ENCODE measurements at places on chromosomes 16 and 17. TPM values are rescaled to one million over a fixed set of nuclear protein-coding genes. Genes with fewer than 3 reads are reported as not detected.

- no peak for DNase-seq
These were observed 72.8 kb downstream of the WIPI1 start for GRCh38 chr17:68384471-68384870.

DNA sequence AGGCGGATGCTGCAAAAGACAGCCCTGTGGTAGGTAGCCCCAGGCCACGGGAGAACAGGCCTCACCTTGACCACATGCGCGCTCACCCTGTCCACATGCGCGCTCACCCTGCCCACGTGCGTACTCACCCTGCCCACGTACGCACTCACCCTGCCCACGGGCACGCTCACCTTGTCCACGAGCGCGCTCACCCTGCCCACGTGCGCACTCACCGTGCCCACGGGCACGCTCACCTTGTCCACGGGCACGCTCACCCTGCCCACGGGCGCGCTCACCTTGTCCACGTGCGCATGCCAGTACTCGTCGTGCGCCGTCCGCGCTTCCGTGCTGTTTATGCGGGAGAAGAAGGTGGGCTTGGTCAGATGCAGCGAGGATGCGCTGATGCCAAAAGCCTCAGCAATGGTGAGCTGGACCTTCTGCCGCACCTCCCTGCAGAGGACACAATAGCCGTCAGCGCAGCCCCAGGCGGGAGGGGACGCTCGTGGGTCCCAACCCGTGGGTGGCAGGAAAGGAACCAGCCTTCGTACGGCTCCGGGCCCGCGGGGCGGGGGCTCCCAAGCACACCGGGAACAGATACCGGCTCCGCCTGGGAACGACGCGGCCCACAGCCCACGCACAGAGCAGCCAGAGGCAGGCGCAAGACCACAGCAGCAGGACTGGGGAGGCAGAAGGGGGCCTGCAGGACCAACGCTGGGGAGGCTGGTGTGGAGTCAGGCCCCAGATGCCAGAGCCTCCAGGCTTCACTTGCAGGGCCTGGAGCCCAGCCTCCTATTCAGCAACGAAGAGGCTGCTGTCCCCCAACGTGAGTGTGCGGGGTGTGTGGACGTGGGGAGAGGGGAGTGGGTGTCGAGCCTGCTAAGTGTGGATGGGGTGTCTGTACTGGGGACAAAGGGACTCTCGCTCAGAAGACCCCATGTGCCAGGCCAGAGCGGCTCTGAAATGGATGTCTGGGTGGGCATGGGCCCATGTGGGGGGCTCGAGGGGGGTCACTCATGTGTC, 14.2 kb upstream of the HEXD start:
- DNase-seq: no peak

DNA sequence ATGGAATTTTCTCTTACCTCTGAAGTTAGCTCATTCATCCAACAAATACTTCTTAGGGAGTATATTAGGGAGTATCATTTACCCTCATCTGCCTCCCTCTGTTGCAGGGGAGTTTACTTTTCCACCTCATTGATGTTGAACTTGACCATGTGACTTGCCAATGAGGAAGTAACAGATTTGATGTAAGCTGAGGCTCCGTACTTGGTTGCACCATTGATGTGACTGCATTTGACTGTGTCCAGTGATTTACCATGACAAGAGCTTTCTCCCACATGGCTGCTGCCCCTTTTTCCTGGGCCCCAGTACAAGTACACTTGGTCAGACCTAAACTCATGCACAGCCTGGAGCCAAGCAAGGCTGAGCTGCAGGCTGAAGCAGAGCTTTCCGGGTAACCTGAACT, 81.6 kb upstream of the HS3ST2 start:
- DNase-seq: no peak

GRCh38 chr17:45828582-45829133, 16.0 kb upstream of the SPPL2C start:
- no peak for DNase-seq

- DNase-seq: no peak
These were observed 12.6 kb upstream of the ALOX12B start for GRCh38 chr17:8100111-8100510.

- DNase-seq: peak; percentile 61
These were observed at the start of gene CARHSP1 for GRCh38 chr16:8868416-8869211. Gene CARHSP1, minus strand, starts transcription at chr16:8869006. Its CDS starts 9,678 bp downstream, at chr16:8859328.

- DNase-seq: no peak
These were observed 23.1 kb downstream of the GNGT2 start for GRCh38 chr17:49187301-49187700.

- no peak for DNase-seq
These were observed 49.6 kb downstream of the MRC2 start for GRCh38 chr17:62676952-62677596.

GRCh38 chr16:12214509-12214908, 238.0 kb downstream of the SNX29 start:
- DNase-seq: no peak

DNA sequence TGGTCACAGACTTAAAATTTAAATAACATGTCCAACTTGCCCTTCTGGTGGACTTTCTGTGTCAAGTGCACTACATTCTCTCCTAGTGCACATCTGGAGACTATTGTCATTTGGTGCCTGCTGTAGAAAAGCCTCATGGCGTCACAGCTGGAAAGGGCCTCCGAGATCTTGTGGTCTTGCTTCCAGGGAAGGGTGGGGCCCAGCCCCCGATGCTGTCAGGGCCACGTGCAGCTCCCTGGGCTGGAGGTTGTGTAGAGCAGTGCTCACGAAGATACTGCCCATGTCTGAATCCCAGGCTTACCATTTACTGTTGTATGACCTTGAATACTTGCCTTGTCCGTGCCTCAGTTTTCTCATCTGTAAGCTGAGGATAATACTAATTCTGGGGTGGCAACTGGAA, 6.8 kb upstream of the MPRIP start:
- no peak for DNase-seq

DNA sequence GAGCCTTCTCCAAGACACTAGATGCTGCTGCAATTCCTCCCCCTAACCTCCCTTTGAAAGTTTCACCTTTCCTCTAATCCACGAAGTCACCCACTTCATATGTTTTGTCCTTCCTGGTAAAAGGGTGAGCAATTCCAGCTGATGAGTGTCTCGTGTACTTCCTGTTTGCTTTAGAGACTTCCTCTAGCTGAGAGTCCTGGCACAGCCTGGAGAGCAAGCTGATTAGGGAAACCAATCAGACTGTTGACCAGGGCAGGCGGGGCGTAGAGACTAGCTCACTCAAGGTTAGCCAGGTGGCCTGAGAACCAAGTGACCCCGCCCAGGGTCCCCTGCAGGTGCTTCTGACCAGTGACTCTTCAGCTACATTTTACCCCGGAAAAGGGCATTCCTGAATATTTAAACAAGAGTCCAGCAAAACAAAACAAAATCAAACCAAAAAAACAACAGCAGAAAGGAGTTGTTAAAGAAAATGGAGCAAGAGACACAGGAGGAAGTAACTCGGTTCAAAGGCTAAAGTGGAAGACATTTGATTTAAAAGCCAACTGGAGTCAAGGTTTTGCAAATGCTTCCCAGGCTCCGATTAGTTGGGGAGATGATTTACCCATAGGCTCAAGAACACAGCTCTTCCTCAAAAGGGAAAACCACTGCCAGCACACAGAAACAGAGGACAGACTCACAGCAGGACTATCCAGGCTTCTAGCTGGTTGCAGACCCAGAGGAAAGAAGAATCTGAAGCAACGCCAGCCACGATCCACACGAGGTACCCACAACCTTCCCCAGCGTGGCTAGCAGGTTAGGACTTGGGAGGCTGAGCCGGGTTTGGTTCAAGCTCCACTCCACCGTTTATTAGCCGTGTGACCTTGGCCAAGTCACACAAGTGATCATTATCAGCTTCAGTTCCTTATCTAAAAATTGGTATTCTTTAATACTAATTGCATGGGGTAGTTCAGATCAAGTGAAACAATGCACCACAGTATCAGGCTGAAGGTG, 13.4 kb downstream of the HSPB9 start:
- DNase-seq: no peak

DNA sequence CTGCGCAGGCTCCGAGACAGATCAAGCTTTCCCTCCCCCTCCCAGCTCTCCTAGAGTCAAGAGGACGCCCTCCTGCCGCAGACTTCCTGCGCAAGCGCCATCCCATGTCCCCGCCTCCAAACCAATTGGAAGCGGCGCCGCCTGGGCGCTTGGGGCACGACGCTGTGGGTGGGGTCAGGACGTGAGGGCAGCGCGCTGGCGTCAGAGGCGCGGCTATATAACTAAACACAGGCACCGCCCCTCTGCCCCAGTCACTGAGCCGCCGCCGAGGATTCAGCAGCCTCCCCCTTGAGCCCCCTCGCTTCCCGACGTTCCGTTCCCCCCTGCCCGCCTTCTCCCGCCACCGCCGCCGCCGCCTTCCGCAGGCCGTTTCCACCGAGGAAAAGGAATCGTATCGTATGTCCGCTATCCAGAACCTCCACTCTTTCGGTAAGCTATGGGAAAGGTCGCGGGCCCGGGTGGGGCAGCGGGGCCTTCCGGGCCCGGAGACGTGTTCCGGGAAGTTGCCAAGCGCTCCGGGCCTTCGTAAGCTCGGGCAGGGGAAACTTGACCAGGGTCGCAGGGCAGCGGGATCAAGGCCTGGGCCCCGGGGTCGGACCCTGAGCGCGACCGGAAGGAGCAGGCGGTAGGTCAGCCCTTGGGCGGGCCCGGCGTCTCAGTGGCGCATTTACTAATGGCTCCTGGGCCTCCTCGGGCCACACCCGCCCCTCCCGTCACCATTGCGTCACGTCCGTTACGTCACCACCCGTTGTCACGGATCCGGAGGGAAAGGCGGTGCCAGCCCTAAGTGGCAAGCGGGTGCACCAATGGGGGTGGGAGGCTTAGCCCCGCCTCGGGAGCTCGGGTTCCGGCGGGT, at the start of gene EIF1:
Gene EIF1 (plus strand): TSS at position 245 of the 856 bp plus-strand sequence. CDS start 154 bp downstream, at position 399.
- peak; percentile 98 for DNase-seq

GRCh38 chr17:71757156-71757555, 363.7 kb upstream of the SOX9 start:
- no peak for DNase-seq

GRCh38 chr17:46212634-46213435, 19.6 kb upstream of the KANSL1 start:
- DNase-seq: peak; percentile 80

DNA sequence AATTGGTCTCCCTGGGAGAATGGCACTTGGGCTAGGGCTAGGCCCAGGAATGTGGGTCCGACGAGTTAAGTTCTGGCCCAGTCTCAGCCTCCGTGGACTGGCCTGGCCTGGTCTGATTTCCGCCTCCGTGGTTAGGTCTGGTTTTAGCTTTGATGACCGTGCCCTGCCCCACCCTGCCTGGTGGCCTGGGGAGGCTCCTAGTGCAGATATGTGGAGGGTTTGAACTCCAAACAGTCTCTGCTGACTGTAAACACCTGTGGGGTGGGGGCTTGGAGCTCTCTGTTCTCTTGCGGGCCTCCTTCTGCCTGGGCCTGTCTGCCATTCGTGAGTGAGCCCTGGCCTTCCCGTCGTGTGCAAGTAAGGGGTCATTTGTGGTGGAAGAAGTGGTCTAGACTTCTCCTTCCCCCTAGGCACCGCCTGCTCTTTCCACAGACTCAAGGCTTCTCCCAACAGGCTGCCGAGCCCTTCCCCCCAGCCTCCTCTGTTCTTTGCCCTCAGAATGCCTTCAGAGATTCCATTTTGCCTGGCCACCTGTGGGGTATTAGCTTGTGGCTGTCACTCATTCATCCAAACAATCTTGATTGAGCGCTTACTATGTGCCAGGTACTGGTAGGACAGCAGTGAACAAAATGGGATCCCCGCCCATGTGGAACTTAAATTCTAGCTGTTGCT, 1.6 kb downstream of the ATP6V0C start:
- no peak for DNase-seq

GRCh38 chr17:61423967-61424649, 24.5 kb downstream of the TBX2 start:
- DNase-seq: no peak

DNA sequence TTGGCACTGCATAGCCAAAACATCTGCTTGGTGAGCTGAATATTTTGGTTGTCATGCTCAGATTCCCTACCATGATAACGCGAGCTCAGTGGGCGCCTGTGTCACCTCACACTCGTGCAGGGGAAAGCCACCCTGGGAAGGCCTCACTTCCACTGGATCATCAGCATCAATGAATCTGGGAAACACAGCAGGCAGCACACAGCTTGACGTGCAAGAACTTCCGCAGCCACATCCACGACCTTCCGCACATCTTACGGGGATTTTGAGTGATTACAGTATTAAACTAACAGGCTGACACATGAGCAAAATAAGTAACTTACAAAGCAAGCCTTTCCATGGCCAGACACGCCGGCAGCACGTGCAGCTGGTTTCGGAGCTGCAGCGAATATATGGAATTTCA, 54.7 kb upstream of the FOXF1 start:
- DNase-seq: no peak

DNA sequence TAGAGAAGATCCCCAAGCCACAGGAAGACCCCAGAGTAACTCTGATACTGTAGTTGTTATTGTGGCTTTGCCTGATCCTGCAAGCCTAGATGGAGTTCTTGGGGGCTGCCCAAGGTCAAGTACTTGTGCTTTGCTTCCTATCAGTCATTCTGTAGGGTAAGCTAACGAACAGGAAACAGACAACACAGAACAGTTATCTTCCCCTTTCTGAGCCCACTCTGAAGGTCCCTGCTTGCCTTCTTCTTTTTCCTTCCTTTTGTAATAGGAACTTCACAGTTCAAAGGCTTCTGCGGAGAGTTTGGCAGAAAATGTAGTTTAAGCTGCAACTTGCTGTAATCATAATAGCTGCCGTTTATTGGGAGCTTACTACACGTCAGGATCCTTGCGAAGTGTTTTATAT, 494.1 kb upstream of the ERCC4 start:
- no peak for DNase-seq

DNA sequence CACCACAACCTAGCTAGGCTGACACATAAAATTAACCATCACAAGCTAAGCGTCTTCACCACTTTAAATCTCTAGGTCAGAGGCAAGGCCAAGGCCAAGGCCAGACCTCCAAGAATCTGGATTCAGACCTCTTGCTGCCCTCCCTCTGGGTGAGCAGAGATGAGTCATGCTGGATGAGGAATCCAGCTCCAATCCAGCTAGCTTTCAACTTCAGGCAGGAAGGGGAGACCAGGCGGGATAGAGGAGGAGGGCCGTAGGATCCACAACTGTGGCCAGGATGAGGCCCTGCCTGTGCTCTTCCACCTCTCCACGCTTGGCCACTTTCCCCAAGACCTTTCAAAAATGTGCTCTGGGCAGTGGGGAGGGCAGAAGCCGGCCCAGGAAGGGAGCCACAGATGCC, 14.7 kb downstream of the LRRC75A start:
- DNase-seq: peak; percentile 86

DNA sequence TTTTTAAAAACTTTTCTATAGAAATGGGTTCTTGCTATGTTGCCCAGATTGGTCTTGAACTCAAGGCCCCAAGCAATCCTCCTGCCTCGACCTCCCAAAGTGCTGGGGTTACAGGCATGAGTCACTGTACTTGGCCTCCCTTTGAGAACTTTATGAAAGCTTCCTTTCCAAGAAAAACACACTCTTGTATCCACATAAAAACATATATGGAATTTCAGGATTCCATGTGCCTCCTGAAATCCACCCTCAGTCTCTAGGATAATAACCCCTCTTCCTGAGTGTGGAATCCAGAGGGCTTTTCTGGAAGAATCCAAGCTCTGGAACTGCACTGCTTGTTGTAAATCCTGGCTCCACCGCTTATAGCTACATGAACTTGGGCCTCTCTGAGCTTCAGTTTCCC, 53.2 kb upstream of the MRTFB start:
- DNase-seq: no peak

The CMTM2 gene
- total RNA-seq: not detected

The CX3CL1 gene
- total RNA-seq: 251 TPM

The SLC5A10 gene
- total RNA-seq: not detected

The KIF22 gene
- 28.6 TPM for total RNA-seq

The FA2H gene
- total RNA-seq: not detected

The HSPB9 gene
- not detected for total RNA-seq

The CEP112 gene
- 11.4 TPM for total RNA-seq

The KRT16 gene
- total RNA-seq: 31.9 TPM
